Stimulated activated CD4-positive, alpha-beta T cell treated with anti-CD3 and anti-CD28 coated beads, Interleukin-4, amount 100 ng/mL, for 48 hours (primary cell): ENCODE measurements at places on chromosomes 4 and X.

DNA sequence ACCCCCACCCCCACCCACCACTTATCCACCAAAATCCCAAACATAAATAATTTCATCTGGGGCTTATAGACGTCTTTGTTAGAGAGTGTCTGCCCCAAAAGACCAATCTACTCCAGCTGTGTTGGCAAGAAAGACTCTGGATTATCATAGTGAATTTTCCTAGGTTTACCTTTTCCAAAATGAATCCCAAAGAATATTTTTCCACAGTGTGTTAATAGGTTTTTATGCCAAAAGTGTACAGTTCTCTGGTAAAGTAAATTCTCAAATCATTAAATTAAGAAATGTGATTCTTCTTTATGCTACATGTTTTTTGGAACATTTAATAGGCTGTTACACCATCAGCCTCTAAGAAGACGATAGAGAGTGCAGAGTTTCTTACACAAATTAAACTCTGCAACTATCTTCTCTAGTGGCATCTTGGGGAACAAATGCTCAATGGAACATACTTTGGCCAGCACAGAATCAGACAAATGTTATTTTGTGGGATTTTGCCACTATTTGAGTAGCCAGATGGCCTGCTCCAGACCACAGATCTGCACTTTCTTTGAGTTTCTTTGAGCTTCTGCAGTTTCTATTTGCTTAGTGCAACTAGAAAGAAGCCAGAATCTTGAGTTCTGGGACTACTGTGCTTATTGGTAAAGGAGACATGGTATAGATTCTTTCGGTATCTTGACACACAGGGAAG is 206.0 kb downstream of the KIT start:
- DNase-seq = no peak

DNA sequence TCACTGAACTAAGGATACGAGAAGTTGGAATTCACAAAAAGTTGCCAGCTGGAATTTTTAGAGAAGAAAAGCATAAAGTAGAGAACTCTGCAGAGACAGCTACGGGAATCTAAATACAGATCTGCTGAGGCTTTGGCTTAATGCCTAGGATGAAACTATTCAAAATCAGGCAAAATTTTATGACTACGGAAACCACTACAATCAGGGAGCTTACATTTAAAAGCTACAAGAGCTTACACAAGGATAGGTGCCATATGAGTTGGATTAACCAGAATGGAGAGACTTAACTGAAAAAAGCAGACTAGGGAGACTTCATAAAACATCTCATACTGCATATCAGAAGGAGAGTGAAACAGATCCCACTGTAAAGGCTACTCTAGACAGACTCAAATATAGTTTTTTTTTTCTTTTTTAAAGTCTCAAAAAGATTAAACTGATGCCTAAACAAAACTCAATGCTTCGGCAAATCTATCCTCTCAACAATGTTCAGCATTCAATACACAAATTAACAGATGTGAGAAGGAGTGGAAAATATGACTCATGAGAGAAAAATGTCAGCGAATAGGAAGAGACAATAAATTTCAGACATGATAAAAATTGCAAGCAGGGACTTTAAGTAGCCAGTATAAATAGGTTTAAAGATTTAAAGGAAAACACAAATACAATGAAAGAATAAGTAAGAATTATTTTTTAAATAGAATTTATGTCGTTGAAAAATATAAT is 586.1 kb downstream of the FSTL5 start:
- no peak for DNase-seq

DNA sequence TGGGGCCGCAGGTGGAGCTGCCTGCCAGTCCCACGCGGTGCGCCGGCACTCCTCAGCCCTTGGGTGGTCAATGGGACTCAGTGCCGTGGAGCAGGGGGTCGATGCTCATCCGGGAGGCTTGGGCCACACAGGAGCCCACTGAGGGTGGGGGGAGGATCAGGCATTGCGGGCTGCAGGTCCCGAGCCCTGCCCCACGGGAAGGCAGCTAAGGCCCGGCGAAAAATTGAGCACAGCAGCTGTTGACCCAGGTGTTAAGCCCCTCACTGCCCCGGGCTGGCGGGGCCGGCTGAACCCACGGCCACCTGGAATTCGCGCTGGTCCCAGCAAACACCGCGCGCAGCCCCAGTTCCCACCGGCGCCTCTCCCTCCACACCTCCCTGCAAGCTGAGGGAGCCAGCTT is 26.1 kb downstream of the VCX2 start:
- DNase-seq = no peak

DNA sequence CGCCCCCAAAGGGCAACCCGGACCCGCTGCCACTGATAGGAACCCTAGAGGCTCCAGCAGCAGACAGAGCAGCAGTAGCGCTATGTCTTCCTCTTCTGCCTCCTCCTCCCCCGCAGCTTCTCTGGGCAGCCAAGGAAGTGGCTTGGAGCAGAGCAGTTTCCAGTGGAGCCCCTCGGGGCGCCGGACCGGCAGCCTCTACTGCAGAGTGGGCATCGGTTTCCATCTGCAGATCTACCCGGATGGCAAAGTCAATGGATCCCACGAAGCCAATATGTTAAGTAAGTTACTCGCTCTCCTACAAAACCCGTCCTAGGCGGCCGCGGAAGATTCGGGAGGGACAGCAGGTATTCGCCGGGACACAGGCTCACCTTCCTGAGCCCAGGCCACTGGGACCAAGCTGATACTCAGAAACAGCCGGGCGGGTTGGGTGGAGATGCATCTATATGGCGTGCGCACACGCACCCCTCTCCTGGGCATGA is 477 bp downstream of the FGF5 start:
- no peak for DNase-seq

DNA sequence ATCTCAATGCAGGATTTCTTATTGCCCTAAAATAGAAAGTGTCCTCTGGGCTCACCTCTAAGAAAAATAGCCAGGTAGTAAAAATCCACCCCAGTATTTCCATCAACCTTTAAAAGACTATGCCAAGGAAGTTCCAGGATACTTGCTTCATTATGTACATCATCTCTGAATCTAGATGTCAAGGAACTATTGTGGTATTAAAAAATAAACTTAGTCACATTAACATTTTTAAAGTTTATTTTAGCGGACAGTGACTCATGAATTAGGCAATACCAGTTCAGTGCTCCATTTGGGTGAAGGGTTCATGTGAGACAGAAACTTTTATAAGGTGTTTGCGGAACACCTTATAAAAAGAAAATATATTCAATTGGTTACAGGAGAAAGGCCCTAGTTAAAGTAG is 209.2 kb downstream of the ADAM29 start:
- DNase-seq = no peak

DNA sequence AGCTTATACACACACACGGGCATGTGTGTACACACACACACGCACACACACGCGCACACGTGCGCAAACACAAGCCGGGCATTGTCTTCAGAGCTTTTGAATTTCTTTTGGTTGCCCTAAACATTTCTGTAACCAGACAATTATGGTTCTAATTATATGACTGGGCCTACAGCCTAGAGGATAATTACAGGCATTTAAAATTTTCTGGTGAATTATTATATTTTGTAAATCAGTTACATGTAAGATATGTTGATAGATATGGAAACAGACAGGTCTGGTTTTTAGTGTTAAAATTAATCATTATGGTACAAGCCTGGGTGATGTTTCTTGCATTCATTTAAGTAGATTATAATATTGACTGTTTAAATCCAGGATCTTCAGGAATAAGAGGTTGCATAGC is 1120.5 kb downstream of the ADGRL3 start:
- DNase-seq = no peak

DNA sequence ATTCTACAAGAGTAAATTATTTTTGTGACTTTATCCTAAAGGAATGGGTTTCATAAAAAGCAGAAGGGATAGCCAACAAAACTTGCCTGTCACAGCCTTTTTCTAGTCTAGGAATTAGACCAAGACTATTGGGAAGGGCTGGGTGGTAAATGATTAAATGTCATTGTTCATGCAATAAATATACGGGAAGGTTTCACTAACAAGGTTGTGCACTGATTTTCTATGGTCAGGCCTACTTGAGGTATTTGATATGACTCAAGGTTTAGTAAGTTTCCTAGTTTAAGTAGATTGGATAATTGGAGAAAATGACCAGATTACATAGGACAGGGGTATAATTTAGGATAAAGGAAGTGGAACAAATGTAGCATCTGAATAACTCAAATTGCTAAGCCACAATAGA is 249.1 kb upstream of the BMP3 start:
- no peak for DNase-seq

GRCh38 chr4:55447108-55447708 is 51.5 kb downstream of the TMEM165 start:
- no peak for DNase-seq

- DNase-seq = no peak
These were observed 115.7 kb upstream of the TEX13C start for GRCh38 chrX:125203737-125204578.

DNA sequence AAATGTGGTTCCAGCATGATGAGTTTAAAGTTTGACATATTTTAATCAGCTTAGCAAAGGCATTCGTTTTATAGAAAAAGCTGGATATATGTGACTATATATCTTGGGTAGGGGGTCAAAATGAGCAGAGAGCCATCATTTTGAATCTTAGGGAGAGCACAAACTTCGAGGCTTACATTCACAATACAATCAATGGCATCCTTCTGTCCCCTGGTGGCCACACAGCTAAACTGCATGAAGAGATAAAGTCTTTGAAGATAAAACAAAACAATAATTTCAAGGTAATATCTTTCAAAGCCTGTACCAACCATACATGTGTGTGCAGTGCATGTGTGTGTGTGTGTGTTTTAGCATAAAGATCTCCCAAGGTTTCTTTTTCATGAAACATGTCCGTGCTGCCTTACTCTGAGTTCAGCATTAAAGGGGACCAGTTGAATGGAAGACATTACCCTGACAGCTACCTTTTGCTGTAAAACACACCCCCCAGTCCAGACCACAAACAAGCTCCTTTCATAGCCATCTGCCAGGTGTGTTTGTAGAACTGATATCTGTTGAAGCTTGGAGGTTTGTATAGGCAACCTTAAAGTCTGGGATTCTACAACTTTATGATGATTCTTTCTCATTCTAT is 22.0 kb downstream of the DYNLT3 start:
- peak; percentile 7 for DNase-seq

- no peak for DNase-seq
These were observed 87.7 kb downstream of the CPEB2 start for GRCh38 chr4:15089979-15090378.

GRCh38 chrX:27600686-27601085 is 10.5 kb downstream of the DCAF8L2 start:
- no peak for DNase-seq

DNA sequence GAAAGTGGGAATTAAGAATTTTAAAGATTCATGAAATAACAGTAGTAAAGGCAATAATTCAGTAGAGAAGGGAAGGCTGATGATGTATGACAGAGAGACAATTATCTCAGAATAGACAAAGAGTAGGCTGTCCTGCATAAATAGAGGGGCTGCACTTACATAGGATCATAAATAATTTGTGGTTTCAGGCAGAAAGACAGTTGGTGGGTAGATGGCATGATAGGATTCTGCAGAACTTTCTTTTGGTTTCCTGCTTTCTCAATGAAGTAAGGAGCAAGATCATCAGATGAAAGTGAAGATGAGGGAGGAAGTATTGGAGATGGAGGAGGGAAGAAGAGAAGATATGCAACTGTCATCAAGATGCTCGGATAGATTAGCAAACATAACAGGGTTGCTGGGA is 604.9 kb upstream of the ZFP42 start:
- no peak for DNase-seq

DNA sequence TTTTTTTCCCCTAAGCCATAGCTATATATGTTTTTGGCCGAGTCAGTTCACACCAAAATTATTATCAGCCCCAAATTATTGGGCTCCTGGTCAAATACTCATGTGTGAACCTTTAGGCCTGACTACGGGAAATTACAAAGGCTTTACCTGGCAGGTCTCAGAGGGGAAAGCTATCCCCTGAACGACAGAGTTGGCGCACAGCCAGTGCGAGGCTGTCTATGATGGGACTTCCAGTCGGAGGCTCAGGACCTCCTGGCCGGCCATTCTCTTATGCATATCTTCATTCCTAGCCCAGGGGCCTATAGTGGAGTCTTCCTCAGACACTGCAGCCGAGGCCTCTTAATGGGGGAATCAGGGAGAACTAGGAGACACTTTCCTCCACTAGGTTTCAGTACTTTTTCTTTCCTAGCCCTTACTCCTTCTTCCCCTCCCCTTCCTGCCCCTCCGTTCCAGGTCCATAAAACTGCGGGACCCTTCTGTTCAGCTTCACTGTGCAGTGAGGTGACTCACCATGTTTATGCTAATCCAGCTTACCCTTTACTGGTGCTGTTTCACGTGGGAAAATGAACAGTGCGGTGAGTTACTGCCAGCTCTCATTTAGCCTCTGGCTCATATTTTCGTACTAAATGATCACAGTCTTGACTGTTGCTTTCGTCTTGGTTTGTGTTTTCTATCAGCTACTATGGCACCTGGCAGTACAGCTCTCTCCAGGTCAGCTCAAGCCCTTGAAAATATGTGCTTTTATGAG is 533.9 kb downstream of the FSTL5 start:
- DNase-seq = no peak

DNA sequence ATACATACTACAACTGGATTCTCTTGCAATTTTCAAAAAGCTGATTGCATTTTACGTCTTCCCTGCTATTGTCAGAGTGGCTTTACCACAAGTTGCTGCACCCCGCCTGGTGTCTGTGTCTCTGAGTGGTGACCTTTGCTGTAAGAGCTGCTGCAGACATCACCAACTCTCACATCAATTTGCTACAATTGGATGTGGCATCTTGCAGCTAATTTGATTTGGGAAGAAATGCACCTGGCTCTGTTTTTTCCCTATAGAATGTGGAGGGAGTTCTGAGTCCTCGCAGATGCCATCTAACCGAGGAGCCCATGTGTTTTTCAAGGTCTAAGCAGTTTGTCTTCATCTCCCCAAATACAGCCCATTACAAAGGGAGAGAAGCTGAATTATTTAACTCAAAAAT is 73.8 kb upstream of the PHOX2B start:
- DNase-seq = no peak

DNA sequence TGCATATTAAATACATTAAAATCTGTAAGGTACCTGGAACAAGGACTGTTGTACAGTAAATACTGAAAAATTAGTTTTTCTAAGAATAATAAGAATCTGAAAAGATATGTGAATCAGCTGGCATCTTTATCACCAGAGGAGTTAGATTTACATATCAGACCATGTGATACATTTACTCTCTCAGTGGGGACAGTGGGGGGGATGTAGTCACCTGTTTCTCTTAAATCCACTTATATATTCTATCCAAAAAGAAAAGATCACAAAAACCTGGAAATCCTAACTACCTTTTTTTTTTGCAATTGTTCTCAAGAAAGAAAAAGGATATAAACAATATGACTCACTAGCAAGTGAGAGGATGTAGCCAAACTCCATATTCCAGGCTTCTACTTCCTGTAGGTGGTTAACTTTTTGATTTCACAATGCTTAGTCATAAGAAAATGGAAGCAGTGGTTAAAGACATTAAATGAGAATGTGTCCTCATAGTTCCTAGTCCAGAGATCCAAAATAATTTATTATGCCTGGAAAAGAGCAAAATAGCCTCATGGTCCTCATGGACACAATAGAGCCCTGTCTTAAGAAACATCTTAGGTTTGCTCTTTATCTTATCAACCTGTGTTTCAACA is 22.5 kb upstream of the MYOZ2 start:
- no peak for DNase-seq

DNA sequence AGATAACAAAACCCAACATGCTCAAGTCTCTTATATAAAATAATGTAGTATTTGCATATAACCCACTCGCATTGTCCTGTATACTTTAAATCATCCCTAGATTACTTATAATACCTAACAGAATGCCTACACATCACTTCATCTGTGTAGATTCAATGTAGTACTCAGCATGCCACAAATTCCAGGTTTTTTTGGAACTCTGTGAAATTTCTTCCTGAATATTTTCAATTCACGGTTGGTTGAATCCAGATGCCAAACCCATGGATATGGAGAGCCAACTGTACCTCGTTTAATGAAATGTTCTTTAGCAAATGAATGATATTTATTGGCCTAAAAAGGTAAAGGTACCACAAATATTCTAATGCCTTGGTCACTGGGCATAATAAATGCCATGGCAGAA is 24.8 kb downstream of the CCNI start:
- no peak for DNase-seq
